ENCODE measurements at places on chromosomes 5 and 9.
A peak's percentile ranks its signal among the peaks of the same experiment; 100 is the strongest.

- DNase-seq, result no peak
Observed at GRCh38 chr9:5633243-5633642, 4.3 kb downstream of the RIC1 start.

- DNase-seq, result peak; percentile 39
Observed at GRCh38 chr5:131381021-131381420, 117.2 kb downstream of the CDC42SE2 start.

DNA sequence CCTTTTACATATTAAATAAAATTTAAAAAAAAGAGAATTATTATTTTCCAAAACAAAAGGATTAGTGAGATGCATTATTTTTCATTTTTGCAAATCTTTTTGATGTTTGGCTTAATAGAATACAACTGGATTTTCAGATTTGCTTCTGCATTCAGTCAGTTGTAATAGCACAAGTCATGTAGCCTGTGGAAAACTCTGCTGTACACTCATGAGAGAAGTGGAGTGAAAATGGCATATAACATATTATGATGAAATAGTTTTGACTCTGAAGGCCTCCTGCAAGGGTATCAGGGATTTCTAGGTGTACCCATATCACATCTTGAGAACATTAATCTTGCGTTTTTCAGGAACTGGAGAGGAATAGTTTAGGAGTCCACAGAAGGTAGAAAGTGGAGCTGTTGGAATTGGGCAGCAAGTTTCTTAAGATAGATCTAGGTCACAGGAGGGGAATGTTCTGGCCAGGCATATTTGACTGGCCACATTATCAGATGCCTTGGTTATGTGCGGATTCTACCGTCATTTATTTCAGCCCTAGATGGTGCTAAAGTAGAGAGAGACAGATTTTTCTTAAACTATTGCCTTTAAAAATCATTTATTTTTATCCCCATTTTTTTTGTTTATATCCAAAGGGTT is 16.4 kb downstream of the LNPEP start:
- DNase-seq, result no peak

- DNase-seq, result no peak
Observed at GRCh38 chr5:93299681-93300308, 281.2 kb downstream of the NR2F1-AS1 start.

GRCh38 chr9:76591256-76591950 is 132.4 kb downstream of the GCNT1 start:
- DNase-seq, result no peak

GRCh38 chr9:129010267-129010975 is 17.7 kb downstream of the SH3GLB2 start:
- no peak for DNase-seq

- DNase-seq, result no peak
Observed at GRCh38 chr5:108415726-108416125, 33.8 kb upstream of the FBXL17 start.

DNA sequence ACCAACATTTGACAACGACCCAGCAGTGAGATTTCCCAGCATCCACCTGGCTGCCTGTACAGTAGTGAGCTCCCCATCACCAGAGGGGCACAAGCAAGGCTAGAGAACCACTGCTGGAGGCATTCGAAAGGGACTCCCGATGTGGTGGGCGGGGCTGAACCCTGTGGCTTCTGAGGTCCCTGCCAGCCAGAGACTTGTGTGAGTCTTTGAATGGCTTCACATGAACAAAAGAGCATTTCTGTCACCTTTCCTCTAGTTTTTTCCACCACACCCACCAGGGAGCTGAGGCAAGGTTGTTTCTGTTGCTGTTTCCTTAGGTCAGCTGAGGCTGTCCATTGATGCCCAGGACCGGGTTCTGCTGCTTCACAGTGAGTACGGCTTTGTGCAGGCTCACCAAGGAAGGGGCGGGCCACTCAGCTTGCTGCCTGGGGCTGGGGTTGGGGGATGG is 15.7 kb downstream of the RGS3 start:
- DNase-seq, result no peak

DNA sequence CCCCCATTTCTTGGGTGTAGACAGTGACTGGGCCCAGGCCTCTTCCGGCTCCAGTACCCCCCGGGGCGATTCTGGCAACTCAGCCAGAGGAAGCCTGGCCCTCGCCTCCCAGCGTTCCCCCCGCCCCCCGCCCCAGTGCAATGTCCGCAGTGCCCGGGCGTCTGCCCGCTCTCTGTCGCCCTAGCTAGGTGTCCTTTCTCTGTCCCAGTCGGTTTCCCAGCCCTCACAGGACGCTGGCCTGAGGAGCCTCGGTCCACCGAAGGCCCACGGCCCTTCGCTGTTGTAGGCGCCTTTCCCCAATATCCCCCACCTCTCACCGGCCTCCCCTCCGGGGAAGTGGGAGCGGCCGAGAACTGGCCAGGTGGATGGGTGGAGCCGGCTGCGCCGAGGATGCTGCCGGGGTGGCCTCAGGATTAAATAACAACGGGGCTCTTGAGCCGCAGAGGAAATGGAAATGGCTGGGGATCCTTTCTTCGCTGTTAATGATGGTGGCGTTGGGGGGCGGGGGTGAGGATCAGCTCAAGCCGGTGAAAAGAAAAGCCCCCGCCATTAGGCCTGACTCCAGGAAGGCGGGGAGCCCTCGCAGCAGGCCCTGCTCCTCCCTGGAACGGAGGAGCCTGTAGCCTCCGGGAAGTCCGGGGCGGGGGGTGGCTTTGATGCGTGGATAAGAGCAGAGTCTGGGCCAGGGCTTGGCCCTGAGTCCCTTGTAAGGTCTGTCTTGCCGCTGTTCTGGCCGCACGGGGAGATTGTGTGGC is 1.1 kb upstream of the SPRY4 start:
- DNase-seq, result no peak

DNA sequence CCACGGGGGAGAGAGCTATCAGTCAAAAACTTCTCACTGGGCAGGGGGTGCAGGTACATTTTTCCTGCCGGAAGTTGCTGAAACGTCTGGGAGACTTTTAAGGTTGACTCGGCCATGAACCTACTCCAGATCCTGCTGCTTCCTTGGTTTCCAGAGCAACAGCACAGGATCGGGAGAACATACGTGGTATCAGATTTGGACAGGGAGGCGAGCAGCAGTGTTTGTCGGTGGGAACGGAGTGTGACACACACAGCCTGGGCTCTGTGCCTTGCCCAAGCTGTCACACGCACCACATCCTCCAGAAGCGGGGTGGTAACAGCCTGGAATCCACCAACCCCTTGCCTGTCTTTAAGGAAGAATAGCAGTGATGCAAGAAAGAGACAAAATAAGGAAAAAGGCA is 276.5 kb downstream of the SLIT3 start:
- no peak for DNase-seq

DNA sequence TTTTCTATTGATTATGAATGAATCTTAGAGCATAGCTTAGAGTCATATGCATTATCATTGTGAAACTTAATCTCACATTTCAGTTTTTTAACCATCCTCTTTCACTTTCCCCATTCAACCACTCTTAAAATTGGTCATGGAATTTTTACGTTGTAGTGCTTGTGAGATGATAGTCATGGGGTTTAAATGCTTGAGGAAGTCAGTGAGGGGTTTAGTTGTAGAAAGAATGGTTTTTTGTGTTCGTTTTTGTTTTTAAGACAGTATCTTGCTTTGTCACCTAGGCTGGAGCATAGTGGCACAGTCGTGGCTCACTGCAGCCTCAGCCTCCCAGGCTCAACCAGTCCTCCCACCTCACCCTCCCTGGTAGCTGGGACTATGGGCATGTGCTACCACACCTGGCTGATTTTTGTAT is 19.6 kb downstream of the UGCG start:
- no peak for DNase-seq

- no peak for DNase-seq
Observed at GRCh38 chr5:55577353-55578060, 42.7 kb upstream of the PLPP1 start.

DNA sequence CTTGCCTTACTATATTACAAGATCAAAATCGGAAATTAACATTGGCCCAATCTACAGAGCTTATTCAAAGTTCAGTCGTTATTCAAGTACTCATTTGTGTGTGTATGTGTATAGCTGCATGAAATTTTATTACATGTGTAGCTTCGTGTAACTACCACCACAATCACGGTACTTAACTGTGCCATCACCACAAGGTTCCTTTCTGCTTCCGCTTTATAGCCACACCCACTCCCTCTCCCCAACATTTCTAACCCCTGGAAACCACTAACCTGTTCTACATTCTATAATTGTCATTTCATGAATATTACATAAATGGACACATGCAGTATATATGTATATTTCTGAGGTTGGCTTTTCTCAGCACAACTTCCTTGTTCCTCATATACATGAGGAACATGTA is 4.0 kb upstream of the TEX48 start:
- DNase-seq, result no peak

DNA sequence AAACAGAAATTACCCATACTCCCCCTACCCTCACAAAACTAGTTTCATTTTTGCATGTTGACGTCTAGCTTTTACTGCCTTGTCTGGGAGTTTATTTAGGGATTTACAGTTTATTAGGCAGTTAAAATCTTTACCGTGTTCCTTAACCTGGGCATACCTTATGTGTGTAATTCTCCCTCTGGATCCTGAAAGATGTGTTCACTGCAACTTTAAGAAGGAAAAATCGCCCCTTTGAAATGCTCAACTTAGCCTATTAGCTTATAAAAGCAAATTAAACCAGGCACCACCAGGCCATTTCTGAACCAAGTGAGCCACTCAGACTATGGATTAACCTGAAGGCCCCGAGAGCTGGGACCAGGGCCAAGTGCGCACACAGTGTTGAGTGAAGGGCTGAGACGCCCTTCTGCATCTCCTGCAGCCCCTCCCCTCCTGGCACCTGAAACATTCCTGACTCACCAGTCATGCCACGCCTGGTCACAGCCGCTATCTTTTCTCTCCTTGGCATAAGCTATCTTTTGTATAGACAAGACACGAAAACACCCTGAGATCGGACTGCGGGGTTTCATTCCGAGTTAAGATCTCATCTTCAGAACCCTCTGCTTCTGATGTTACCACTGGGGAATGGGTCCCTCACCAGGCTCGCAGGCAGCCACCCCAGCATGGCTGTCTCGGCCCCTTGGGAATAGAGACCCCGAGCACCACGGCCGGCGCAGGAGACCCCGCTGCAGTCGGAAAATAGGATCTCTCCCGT is 111.9 kb downstream of the ROR2 start:
- DNase-seq, result peak; percentile 25

- DNase-seq, result no peak
Observed at GRCh38 chr5:78765756-78766411, 117.3 kb upstream of the LHFPL2 start.

GRCh38 chr5:161387121-161387520 is 159.4 kb downstream of the GABRB2 start:
- no peak for DNase-seq

DNA sequence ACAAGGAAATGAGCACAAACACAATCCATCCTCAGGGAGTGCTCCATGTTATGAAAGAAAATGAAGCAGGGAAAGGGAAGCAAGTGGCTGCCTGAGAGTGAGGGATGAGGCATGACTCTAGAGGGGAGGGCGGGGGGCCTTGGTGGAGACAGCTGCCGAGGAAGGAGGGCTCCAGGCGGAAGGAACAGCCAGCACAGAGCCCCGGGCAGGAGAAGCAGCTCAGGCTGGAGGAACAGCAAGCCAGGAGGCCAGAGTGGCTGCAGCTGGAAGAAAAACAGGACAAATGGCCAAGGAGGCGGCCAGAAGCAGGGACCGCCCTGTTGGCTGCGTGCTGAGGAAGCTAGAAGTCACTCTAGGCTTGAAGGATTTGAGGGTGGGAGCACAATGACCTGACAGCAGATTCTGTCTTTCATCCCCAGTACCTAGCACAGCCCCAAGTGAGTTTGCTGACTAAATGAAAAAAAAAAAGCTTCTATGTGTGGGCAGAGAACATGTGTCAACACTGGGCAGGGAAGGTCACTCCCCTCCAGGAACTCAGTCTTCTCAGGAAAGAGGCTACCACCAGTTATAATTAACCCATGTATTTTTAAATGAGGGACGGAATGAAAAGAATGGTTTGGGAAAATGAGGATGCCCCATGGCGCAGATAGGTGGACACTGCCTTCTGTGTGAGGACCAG is 142.8 kb downstream of the DCP2 start:
- no peak for DNase-seq

GRCh38 chr5:1865948-1866347 is 16.8 kb downstream of the IRX4 start:
- no peak for DNase-seq

DNA sequence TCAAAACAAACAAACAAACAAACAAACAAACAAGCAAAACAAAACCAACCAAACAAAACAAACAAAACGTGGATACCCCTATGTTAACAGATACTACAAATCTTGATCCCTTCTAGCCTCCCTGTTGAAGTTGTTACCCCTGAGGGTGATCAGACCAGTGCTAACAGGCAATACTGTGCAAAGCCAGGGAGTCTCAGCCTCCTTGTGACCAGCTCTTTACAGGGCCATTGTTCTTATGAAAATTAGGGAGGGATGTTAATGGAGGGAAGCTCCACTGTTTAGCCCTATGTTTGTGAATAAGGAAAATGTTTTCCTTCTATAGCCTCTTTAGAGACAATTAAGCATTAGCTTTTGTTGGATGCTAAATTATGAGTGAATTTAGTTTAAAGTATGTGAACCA is 1072.1 kb upstream of the WWC1 start:
- DNase-seq, result no peak

GRCh38 chr9:133740911-133741310 is 2.8 kb upstream of the SARDH start:
- DNase-seq, result no peak

DNA sequence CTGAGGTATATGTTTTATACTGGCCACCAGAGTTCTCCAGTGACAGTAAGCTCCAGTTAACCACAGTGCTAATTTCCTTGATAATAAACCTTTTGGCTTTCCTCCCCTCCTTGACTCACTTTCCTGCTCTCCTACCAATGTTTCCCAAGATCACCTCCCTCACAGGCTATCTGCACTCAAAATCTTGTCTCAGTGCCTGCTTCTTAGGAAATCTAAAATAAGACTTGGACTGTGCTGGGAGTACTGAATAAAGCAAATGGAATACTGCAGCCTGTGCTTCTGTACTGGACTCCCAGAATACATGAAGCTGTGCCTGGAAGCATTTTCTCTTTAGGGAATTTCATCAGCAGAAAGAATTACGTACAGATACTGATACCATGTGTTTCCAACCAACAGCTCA is 1.7 kb upstream of the DCP2 start:
- no peak for DNase-seq

- no peak for DNase-seq
Observed at GRCh38 chr9:87513161-87513560, 15.5 kb downstream of the DAPK1 start.

DNA sequence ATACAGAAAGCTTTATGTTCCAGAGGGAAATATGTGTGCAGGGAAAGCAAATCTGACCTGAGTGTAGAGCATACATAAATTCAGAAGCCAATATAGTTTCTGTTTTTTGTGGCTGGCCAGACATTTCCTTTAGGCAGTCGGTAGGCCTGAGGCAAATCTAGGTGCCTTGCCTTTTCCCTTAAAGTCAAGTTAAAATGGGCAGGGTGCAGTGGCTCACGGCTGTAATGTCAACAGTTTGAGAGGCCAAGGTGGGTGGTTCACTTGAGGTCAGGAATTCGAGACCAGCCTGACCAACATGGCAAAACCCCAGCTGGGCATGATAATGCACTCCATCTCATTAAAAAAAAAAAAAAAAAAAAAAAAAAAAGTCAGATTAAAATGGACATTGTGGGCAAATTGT is 31.2 kb downstream of the PHAX start:
- no peak for DNase-seq
